ENCODE measurements at places on chromosomes 3 and 15.

GRCh38 chr15:51401872-51402517 lies 60.5 kb downstream of the GLDN start:
- DNase-seq = peak; percentile 8

DNA sequence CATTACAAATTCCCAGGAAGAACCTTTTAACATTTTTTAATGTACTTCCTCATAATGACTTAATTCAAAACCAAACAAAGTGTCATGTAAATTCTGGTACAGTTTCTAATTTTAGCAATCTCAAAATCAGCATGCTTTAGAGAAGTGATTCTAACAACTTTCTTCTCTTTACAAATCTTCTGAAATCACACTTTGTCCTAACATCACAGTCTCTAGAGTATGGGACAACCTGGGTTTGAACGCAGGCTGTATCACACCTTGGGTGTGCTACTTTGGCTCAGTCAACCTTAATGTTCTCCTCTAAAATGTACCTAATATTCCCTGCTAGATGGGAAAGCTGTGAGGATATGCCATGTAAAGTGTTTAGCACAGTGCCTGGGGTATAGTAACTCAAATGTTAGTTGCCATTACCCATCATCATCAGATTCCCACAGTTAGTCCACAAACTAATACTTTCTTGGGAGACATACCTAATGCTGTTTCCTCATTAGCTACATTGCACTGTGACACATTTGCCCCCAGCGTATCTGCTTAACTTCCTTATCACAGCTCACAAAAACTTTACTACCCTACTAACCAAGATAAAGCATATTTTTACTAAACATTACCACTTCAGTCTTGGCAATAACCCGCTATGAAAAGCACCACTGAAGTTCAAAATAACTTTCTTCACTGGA lies 3.1 kb downstream of the TSPAN3 start:
- DNase-seq = no peak

DNA sequence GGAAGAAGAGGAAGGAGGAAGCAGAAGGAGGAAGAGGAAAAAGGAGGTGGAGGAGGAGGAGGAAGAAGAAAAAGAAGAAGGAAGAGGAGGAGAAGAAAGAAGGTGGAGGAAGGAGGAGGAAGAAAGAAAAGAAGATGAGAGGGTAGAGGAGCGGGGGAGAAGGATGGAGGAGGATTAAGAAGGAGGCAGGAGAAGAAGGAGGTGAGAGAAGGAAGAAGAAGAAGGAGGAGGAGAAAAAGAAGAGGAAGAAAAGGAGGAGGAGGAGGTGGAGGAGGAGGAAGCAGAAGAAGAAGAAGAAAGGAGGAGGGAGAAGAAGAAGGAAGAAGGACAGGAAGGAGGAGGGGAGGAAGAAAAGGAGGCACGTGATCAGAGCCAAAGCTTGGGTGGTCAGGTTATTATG lies 37.3 kb upstream of the PRTG start:
- DNase-seq = no peak

DNA sequence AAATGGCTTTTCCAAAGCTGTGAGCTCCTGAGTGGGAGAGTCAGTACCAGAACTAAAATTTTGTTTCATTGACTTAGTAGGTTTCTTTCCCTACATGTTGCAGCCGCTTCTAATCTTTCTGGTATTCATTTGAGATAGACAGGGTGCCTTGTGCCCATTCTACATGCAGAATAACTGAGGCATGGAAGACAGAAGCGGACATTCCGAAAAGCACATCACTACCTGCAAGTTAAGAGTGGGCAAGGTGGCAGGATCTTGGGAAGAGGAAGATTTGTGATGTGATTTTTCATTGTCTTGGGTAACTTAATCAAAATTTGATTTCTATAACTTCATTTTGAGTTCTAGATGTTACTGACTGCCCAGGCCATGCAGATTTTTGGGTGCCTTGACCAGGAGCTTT lies 2.0 kb downstream of the MAP2K5 start:
- no peak for DNase-seq

DNA sequence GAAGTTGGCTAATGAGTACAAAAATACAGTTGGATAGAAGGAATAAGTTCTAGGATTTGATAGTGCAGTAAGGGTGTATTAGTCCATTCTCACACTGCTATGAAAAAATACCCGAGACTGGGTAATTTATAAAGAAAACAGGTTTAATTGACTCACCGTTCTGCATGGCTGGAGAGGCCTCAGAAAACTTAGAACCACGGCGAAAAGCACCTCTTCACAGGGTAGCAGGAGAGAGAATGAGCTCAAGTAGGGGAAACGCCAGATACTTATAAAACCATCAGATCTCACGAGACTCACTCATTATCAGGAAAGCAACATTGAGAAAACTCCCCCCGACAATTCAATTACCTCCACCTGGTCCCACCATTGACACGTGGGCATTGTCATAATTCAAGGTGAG lies 483.3 kb downstream of the TUSC7 start:
- no peak for DNase-seq

Measured in activated CD4-positive, alpha-beta T cell treated with anti-CD3 and anti-CD28 coated beads, Interleukin-2, Interleukin-6, amounts not matched to agents 100 ng/mL and 50 ng/mL, durations not matched to agents 16 hours and 8 hours (primary cell).